ENCODE measurements at places on chromosomes 4 and X. TPM values are rescaled to one million over a fixed set of nuclear protein-coding genes. Genes with fewer than 3 reads are reported as not detected.

Gene DNAAF6
- total RNA-seq = not detected

Gene SPANXB1
- 5.3 TPM for total RNA-seq

GRCh38 chr4:133150486-133151340, 1.6 kb downstream of the PCDH10 start:
- peak; percentile 48 for DNase-seq
- H3K36me3 ChIP-seq = no peaks in the 10 kb centered on the region
- H3K27ac ChIP-seq = no peak overlapping the region
- H3K4me1 ChIP-seq = peaks cover 71% of the 10 kb centered on the region
- peaks cover 53% of the 10 kb centered on the region for H3K27me3 ChIP-seq

DNA sequence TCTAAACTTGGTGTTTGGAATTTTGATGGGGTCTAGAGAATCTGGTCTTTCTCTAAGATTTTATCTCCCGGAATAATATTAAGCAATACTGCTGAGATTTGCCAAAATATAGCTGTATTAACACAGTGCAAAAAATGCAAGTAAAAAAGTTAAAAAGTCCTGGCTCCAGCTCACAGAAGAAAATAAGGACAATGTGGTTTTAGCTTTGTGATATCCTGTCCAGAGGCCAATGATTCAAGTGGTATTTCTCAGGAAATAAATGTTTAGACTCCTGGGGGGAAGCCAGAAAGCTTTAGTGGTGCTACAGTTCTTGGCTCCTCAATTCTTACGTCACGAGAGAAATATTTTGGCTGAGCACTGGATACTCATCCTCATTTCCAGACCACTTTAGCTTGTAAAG, 40.9 kb upstream of the IL13RA2 start:
- H3K4me1 ChIP-seq = peaks cover 4% of the 10 kb centered on the region
- H3K27me3 ChIP-seq = peaks cover 9% of the 10 kb centered on the region
- H3K4me3 ChIP-seq = no peak overlapping the region
- no peaks in the 10 kb centered on the region for H3K36me3 ChIP-seq
- no peak overlapping the region for H3K27ac ChIP-seq
- DNase-seq = no peak

DNA sequence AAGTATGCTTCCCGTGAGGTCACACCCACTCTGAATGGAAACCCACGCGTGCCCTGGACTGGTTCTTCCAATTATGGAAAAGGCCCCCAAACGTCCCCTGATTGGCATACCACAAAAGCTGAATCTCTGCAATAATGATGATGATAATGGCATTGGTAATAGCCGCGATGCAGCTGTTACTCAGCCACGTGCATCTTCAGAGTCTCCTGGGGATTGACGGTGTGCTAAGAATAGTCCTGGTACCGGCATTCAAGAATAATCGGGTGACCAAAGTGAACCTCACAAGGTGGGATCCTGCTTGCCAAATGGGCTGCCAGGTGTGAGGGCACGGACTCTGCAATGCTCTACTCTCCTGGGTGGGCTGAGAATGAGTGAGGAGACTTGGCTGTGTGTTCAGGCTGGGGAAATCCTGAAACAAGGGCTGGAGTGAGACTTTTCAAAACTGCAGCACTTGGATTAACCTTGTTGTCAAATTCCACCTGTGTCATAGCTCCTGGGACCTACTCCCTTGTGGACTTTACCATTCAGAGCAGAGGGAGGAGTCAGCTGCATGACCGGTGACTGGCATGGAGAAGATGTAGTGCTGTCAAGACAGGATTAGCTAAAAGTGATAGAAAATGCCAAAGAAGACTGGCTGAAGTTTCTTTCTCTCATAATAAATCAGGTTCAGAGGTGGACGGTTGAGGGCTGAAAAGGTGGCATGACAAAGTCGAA, 615.4 kb downstream of the MID1IP1 start:
- H3K27me3 ChIP-seq = no peaks in the 10 kb centered on the region
- no peak for DNase-seq
- no peak overlapping the region for H3K4me3 ChIP-seq

- no peak for DNase-seq
- no peaks in the 10 kb centered on the region for H3K27me3 ChIP-seq
- H3K4me1 ChIP-seq = peaks cover 17% of the 10 kb centered on the region
- H3K36me3 ChIP-seq = peaks cover 5% of the 10 kb centered on the region
These were observed 1.9 kb downstream of the MYL5 start for GRCh38 chr4:675980-676870.

DNA sequence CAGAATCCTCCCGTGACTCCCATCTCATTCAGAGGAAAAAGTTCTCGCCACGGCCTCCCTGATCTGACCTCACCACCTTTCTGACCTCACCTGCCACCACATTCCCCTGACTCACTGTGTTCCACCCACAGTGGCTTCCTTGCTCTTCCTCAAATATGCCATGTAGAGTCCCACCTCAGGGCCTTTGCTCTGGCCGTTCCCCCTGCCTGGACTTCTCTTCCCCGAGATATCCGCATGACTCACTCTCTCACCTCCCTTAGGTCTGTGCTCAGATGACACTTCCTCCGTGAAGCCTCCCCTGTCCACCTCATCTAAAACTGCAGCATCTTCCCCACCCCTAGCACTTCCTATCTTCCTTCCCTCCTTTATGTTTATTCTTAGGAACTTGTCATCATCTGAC, 7.2 kb upstream of the TSPYL2 start:
- H3K27ac ChIP-seq = no peak overlapping the region
- no peaks in the 10 kb centered on the region for H3K27me3 ChIP-seq
- H3K36me3 ChIP-seq = peaks cover 5% of the 10 kb centered on the region
- peaks cover 12% of the 10 kb centered on the region for H3K4me1 ChIP-seq
- no peak for DNase-seq
- no peak overlapping the region for H3K4me3 ChIP-seq

DNA sequence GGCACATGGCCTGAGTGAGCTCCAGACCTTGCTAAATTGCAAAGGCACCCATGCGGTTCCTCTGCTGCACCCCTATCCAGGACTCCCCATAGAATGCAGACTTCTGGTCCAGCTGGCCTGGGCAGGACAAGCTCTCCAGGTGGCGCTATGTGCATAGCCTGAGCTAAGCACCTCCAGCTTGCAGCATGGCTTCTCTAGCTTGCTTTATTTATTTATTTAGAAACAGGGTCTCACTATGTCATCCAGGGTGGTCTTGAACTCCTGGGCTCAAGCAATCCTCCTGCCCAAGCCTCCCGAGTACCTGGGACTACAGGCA, 5.5 kb upstream of the WFS1 start:
- no peaks in the 10 kb centered on the region for H3K36me3 ChIP-seq
- no peak overlapping the region for H3K27ac ChIP-seq
- peaks cover 18% of the 10 kb centered on the region for H3K27me3 ChIP-seq
- H3K4me1 ChIP-seq = peaks cover 8% of the 10 kb centered on the region

DNA sequence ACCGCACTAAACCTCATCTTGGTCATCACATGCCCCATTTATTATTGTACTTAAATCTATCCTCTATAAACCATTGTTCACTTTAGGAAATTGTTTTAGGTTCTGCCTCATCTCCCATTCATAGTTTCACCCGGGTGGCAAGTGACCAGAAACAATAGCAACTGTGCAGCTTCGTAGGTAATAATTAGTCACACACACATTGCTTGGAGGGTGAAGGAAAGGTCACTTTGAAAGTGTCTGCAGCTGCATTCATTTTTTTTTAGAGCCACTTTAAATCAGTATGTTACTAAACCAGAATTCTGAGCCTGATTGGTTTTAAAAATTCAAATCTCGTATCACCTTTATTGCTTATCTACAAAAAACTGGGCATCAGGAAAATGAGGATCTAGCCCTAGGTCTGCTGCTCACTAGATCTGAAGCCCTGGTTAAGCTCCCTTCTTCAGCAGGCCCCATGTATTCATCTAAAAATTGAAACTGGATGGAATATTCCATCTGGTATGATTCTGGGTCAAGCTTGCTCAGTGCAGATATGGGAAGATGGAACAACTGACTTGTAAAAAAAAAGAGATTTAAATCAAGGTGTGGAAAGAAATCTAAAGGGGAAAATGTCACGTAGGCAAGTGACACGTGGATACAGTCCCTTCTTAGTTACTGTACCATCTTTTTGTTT, 62.4 kb downstream of the LIMCH1 start:
- H3K4me1 ChIP-seq = peaks cover 51% of the 10 kb centered on the region
- no peak overlapping the region for H3K4me3 ChIP-seq
- no peaks in the 10 kb centered on the region for H3K27me3 ChIP-seq

DNA sequence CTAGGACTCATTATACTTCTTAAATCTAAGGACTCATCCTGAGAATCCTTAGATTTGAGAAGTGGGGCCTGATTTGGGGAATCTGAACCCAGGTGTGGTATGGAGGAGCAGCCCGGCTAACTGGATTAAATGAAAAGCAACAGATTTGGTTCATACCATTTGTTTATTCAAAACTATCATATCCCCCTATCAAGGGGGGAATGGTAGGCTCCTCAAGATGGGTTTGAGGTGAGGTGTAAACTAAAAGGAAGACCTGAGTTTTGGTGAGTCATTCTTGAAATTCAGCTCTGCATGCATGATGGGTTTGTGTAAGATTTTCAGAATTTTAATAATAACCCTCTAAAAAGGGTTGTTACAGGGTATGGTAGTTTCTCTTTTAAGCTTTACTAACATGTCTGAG, 53.4 kb downstream of the CASP6 start:
- H3K27ac ChIP-seq = no peak overlapping the region
- DNase-seq = no peak
- H3K4me1 ChIP-seq = peaks cover 2% of the 10 kb centered on the region
- peaks cover 16% of the 10 kb centered on the region for H3K36me3 ChIP-seq
- no peak overlapping the region for H3K4me3 ChIP-seq
- no peaks in the 10 kb centered on the region for H3K27me3 ChIP-seq

DNA sequence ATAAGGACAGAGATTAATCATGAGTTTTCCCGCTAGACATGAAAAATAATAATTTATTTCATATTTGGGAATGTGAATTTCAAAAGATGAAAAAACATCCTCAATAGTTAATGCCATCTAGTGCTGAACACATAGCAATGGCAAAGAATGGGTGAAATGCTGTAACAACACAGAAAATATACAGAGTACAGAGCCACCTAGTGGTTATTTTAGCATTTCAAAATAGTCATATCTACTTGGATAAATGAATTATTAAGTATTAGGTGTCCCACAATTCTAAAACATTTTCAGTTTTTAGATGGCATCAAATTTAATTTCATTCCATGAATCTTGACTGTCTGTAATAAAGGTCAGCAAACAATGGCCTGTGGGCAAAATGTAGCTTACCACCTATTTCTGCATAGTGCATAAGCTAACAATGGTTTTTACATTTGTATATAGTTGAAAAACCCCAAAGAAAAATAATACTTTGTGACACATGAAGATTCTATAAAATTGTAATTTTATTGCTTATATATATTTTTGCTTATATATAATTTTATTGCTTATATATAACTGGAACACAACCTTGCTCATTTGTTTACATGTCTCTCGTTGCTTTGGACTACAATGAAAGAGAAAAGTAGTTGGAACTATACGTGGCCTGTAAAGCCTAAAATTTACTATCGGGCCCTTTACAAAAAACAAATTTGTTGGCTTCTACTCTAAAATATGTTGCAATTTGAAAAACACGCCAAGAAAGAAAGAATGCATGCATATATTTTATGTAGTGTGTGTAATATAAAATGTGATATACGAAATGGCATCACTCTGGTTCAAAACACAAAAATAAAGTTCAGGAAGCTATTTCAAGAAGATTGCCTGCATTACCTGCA, 99.1 kb upstream of the FAM47C start:
- H3K4me1 ChIP-seq = peaks cover 7% of the 10 kb centered on the region
- no peak overlapping the region for H3K27ac ChIP-seq
- H3K4me3 ChIP-seq = no peak overlapping the region
- DNase-seq = no peak
- no peaks in the 10 kb centered on the region for H3K36me3 ChIP-seq

DNA sequence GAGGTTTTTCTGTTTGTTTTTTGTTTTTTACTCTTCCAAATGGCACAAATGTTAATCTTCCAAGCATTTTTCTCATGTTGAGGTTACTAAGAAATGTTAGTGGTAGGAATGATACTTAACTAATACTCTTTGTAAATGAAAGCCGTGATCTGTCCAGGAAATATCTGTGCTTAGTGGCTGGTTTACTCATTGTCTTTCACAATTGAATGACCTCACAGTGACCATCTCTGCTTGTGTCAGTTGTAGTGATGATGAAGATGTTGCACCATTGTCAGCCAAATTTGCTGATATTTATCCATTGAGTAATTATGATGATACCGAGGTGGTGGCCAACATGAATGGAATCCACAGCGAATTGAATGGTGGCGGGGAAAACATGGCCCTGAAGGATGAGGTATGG, 93.5 kb downstream of the TNIP2 start:
- H3K4me3 ChIP-seq = no peak overlapping the region
- H3K36me3 ChIP-seq = peaks cover 42% of the 10 kb centered on the region
- H3K4me1 ChIP-seq = peaks cover 4% of the 10 kb centered on the region
- H3K27ac ChIP-seq = no peak overlapping the region
- H3K27me3 ChIP-seq = no peaks in the 10 kb centered on the region
- no peak for DNase-seq

DNA sequence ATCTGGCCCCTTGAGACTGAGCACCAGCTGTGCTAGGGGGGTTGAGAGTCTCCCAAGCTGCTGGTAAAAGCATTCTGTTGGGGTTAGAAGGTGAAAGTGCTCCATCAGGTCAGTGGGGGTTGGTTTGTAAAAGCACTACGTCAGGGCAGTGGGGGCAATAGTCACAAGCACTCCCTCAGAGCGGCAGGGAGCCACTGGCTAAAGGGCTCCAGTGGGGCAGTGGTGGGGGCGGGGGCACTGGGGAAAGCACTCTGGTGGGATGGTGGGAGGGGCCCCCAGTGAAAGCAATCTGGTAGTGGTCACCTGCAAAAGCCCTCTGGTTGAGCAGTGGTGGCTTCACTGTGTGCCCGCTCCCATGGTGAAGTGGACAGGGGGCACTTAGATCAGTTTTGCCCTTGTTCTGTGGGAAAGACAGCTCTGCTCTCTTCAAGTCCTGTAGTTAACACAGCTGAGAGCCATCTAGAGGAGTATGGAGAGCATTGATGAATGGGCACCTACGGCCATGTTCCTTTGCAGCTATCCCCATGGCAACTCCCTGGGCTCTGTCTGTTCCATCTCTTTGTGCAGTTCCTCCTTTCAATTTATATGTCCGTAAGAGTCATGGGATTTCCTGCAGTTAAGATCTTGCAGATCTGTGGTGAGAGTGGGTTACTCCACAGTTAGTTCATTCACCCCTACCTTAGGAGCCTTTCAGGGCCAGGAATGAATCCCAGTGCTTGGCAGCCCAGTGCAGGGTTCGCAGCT, 106.4 kb downstream of the SH3BGRL start:
- no peaks in the 10 kb centered on the region for H3K27me3 ChIP-seq
- peaks cover 7% of the 10 kb centered on the region for H3K36me3 ChIP-seq
- H3K4me1 ChIP-seq = no peaks in the 10 kb centered on the region
- no peak overlapping the region for H3K4me3 ChIP-seq
